ENCODE measurements at places on chromosomes 7 and 10.
A peak's percentile ranks its signal among the peaks of the same experiment; 100 is the strongest.

- DNase-seq: no peak
Observed at GRCh38 chr10:93456480-93456879, 25.7 kb downstream of the MYOF start.

DNA sequence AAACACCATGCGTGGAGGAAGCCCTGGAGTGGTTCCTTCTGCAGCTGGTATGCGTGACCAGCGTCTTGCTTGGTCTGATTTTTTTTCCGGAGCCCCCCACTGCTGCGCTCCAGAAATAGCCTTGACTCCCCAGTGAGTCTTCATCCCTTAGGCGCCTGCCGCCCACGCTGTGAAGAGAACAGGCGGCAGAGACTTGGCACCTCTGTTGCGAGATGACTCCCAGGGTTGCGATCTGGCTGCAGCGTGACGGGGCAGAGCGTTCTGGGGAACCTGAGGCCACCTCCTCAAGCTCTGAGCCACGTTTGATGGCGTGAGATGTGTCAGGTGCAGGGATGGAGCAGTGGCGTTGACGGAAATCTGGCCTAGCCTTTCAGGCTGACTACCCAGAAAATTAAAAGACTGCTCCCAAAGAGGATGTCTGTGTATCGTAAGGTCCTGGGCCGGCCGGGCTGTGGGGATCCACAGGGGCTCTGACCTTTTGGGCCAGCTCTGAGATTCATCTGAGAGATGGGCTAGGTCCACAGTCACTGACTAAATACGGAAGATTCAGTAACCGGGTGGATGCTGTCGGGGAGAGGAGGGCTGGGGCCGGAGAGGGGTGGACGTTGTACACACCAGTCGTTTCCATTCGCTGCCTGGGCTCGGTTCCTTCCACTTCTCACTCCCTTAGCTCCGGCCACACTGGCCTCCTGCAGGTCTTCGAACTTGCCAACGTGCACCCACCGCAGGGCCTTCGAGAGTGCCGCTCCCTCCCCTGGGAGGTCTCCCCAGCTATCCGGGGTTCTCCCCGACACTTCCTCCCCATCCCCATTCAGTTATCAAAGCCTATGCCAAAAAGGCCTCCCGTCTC is 33.8 kb downstream of the PFKFB3 start:
- no peak for DNase-seq

GRCh38 chr7:96361116-96361857 is 39.4 kb upstream of the SLC25A13 start:
- no peak for DNase-seq

GRCh38 chr7:57328963-57329362 is 121.0 kb upstream of the ZNF716 start:
- DNase-seq: no peak

DNA sequence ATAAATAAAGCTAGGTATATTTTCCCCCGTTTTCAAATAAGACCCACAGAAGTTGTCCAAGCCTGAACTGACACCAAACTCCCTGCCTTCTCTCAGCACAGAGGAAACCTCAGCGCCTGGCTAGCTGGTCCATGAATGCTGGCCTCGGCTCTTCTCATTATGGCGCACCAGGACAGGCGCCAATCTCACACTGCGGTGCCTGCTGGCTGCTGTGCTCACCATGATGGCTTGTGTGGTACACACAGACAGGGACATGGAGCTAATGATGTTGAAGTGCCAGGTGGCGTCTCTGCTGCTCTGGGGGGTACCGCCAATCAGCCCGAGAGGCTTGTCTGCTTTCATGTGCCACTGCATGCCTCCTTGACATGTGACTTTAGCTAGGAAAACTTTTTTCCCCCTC is 43.2 kb upstream of the USP6NL start:
- no peak for DNase-seq

GRCh38 chr10:20769481-20769880 is 127.6 kb downstream of the NEBL start:
- DNase-seq: no peak

DNA sequence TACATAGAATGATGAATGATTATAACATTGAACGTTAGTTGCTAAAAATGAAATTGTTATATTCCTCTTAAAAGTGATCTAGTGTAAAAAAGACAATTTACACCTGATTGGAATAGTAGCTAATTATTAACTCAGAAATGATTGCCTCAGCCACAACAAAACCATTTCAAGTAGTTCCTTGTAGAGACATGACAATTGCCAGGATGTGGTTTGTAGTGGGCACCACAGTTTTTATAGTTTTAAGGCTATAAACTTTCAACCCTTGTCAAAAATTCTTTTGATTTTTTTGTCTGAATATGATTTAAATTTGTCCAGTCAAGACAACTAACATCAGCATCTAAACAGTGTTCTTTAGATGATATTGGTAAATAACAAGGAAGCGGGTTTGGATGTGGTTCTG is 145.2 kb downstream of the SUGCT start:
- DNase-seq: no peak

DNA sequence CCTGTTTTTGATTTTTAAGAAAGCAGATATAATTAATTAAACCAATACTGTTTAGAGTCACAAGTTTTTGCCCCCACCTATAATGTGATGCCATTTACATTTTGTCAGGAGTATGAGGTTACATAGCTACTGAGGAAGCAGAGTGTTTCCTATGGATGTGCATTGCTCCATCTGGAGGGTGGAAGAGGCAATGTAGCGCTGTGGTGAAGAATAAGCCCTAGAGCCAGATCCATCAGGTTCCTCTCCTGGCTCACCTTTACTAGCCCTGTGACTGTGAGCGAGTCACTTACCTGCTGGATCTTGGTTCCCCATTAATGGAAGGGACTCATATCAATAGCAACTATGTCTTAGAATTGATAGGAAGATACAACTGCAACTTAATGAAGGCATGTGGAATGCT is 216.0 kb downstream of the GPAM start:
- no peak for DNase-seq

- no peak for DNase-seq
Observed at GRCh38 chr10:43278216-43278615, 11.4 kb upstream of the RASGEF1A start.

- no peak for DNase-seq
Observed at GRCh38 chr7:106768324-106768751, 96.7 kb upstream of the PIK3CG start.

DNA sequence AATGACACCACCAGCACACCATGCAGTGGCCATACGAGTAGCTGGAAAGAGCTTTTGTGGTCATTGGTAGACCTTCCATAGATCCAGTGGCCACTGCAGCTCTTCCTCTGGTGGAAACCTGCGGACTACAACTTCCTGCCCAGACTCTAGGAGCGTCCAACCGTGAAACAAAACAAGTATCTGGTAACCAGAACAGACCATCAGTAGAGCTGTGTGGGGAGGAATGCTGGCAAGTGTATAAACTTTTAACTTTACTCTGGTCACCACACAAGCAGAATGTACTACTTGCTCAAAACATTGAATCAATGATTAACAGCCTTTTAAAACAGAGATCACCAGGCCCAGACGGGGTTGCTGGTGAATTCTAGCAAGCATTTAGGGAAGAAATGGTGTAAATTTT is 154.7 kb upstream of the DGKB start:
- DNase-seq: no peak

DNA sequence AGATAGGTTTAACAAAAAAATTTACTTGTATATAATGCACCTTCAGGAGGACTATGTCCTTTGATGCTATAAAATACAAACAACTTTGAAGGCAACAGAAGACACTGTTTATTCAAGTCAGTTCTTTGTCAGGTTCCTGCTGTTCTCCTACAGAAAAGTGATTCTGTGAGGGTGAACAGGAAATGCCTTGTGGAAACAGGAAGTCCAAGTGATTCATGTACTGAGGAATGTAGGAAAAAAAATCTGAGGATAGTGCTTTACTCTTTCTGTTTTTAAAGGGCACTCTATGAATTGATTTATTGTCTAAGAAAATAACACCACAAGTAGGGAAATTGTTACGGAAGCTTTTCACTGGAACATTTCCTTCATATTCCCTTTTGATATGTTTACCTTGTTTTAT is 171.9 kb downstream of the HDAC9 start:
- DNase-seq: peak; percentile 63

DNA sequence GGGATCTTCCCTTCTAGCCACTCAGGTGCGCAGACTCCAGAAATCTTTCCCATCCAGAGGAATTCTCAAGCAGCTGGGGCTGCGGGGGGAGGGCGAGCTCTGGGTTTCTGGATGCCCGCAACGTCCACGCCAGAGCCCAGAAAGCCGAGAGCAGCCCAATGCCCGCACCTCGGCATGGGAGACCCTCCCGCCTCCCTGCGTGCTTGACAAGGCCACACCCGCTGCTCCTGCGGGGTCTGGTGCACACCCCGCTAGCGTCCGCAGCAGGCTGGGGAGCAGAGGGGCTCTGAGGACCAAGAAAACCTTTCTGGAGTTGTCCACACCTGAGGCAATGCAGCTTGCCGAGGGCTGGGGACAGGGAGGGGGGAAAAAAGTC is 66.2 kb downstream of the SLC29A4 start:
- no peak for DNase-seq

DNA sequence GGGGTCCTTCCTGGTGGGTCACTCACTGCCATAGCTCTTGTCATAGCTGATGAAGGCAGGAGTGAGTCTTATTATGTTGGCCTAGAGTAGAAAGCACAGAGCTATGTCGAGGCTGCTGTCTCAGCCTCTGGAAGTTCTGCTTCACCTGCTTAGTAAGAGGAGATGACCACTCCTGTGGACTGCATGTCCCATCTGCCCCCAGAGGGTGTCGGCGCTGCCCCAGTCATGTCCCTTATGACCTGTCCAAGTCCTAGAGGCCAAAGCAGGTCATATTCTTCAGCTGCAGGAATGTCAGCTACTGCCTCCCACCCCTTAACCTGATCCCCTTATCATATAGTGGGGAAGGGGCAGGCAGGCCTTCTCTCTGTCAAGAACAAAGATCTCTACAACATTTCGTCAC is 72.4 kb upstream of the AGK start:
- DNase-seq: no peak

- DNase-seq: no peak
Observed at GRCh38 chr7:77313085-77313484, 103.1 kb downstream of the GSAP start.

DNA sequence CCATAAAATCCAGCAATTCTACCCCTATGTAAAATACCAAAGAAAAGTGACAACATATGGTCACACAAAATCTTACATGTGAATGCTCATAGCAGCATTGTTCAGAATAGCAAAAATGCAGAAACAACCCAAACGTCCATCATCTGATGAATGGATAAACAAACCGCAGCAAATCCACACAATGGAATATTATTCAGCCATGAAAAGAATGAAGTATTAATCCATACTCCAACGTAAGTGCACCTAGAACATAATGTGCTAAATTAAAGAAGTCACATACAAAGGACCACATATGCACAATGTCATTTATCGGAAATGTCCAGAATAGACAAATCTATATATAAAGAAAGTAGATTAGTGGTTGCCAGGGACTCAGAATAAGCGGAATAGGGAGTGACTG is 57.4 kb downstream of the SMURF1 start:
- DNase-seq: no peak

DNA sequence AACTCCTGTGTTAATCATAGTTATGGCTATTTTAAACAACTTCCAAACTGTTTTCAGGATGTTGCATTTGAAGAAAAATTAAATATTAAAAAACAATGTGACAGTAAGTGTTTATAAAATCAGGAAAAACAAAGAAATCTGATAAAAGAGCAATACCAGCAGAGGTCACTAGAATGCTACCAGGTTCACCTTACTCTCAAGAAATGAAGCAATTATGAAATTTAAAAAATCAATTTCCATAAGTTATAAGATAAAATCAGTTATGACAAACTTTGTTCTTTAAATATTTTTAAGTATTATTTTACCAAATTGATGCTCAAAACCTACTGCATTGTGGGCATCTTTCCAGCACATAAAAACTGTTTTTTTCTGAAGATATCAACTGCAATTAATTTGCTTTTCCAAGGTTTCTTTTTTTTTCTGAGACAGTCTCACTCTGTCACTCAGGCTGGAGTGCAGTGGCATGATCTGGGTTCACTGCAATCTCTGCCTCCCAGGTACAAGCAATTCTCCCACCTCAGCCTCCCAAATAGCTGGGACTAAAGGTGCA is 50.7 kb upstream of the RHEB start:
- DNase-seq: peak; percentile 12

DNA sequence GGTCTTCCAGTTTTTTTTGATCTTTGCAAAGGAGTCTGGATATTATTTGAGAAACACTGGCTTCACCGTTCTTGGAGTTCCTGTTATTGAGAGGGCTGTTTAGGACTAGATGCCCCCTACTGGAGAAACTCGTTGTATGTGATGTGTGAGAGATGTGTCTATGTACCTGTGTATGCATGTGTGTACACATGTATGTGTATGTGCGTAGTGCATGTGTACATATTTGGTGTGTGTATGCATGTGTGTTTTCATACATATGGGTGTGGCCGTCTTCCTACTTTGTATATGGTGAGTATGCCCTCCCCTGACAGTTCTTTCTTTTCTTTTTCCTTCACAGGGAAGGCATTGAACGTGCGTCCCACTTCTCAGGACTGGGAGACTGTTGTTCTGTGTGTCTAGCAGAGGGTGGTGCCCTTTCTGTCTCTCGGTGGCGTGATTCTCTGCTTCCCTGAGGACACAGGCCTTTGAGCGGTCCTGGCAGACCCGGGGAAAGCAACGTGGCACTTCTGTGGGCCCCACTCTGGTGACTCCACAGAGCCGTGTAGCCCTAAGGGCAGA is 3.0 kb upstream of the CALHM3 start:
- peak; percentile 87 for DNase-seq

GRCh38 chr7:140732416-140732815 is 35.9 kb downstream of the NDUFB2 start:
- no peak for DNase-seq

- DNase-seq: peak; percentile 16
Observed at GRCh38 chr7:132049462-132050304, 493.3 kb upstream of the PODXL start.

DNA sequence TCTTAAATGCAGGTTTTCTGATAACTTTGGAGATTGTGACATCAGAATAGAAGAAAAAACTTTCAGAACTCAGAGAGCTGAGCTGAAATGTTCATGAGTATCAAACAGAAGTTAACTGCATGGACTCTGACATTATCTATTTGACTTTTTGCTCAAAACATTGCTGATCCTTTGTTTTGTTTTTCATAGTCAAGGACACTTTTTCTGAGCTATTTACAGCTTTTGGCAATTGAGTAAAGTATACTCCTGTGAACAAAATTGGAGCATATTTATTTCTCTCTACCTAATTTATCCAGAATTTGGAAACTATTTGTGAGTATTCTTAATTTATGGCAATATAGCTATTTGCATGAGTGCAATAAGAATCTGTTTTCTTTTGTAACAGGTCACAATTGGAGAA is 11.1 kb downstream of the KCP start:
- DNase-seq: no peak

- no peak for DNase-seq
Observed at GRCh38 chr10:48187713-48188485, 86.6 kb downstream of the FRMPD2 start.

GRCh38 chr10:44965651-44966097 is 6.1 kb downstream of the RASSF4 start:
- DNase-seq: no peak
